Hematopoietic multipotent progenitor cell (in vitro differentiated cells): ENCODE measurements at places on chromosomes 7 and 10.

GRCh38 chr7:66118603-66119002, 4.0 kb downstream of the CRCP start:
- no peak for DNase-seq

DNA sequence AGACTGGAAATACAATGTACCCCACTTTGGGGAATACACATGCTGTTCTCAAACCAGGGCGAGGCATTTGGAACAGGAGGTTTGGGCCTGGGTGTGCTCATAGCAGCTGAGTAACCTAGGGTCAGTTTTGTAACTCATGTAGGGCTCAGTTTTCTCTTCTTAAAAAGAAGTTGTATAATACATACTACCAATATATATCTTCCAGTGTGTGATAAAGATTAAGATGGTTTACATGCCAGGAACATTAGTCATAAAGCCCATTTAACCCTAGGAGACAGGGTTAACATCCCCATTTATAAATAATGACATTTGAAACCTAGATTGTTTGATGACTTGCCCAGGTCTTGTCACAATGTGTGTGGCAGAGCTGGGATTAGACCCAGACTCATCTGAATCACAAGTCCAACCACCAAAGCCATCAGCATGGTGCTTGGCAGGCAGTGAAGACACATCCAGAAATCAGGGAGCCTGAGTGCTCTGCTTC, 6.0 kb downstream of the AKR1B10 start:
- no peak for DNase-seq

GRCh38 chr7:109950256-109950655, 1140.7 kb upstream of the LRRN3 start:
- DNase-seq = no peak

DNA sequence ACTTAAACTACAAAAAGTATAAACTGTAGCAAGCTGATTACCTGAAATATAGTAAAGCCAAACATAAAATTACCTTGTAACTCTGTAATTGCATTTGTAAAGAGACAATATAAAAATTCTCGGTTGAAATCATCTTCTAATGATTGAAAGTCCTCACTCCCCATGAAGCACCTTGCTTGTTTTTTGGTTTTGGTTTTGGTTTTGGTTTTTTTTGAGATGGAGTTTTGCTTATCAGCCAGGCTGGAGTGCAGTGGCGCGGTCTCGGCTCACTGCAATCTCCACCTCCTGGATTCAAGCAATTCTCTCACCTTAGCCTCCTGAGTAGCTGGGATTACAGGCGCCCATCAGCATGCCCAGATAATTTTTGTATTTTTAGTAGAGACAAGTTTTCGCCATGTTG, 33.9 kb upstream of the GPR37 start:
- DNase-seq = no peak

- no peak for DNase-seq
These were observed 84.4 kb downstream of the CHCHD3 start for GRCh38 chr7:132997505-132997904.

GRCh38 chr10:33735464-33735923, 401.0 kb upstream of the NRP1 start:
- DNase-seq = no peak

DNA sequence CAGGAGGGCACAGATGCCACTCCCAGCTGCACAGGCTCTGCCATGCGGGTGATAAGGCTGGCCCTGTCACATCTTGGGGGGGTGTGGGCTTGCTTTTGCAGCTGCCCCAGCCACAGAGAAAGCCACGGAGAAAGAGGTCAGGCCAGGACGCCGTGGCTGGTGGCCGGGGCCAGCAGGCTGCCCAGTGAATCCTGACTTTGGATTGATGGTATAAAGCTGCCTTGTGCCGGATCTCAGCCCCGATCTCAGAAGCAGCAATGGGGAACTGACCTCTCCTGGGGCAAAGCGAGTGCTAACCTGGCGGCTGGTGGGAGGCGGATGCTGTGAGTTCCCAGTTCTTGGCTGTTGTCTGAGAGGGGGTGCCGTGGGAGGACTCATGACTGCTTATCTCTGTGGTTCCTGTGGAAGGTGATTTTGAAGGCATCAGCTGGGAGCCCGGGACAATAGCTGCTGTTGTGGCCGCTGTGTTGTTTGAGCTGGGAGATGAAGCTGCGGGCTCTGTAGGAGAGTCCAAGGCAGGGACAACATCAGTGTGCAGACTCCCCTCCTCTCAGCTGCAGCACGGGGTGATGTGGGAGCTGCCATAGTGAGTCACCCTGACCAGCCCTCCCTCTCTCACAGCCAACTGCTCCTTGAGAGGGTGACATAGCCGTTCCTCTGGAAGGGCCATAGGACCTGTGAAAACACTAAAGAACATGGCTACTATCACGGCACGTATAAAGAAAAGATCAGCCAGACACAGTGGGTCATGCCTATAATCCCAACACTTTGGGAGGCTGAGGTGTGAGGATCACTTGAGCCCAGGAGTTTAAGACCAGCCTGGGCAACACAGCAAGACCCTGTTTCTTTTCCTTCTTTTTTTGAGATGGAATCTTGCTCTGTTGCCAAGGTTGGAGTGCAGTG, 17.0 kb downstream of the IL15RA start:
- DNase-seq = no peak

DNA sequence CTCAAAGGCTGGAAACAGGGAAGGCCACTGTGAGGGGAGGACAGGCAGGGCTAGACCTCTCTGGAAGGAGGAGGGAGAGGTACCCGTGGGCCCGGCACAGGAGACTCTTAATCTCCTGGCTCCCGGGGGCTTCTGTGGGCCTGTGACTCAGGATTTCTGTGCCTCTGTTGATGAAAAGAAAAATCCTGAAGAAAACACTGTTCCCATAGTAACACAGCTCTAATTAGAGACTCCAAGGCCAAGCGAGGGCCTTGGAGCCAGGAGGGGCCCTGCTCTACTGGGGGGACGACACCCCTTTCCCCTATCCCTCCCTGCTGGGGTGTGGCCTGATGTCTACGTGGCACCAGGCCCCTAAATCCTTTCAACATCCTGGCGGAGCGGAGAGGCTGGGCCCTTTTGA, 174.1 kb upstream of the TNRC18 start:
- no peak for DNase-seq

- DNase-seq = no peak
These were observed at the start of gene PDGFA for GRCh38 chr7:519484-520390. PDGFA (minus strand) TSS chr7:519846; CDS start chr7:519001, 845 bp downstream.
